Brain microvascular endothelial cell (primary cell): ENCODE measurements at places on chromosomes 3 and 15.

DNA sequence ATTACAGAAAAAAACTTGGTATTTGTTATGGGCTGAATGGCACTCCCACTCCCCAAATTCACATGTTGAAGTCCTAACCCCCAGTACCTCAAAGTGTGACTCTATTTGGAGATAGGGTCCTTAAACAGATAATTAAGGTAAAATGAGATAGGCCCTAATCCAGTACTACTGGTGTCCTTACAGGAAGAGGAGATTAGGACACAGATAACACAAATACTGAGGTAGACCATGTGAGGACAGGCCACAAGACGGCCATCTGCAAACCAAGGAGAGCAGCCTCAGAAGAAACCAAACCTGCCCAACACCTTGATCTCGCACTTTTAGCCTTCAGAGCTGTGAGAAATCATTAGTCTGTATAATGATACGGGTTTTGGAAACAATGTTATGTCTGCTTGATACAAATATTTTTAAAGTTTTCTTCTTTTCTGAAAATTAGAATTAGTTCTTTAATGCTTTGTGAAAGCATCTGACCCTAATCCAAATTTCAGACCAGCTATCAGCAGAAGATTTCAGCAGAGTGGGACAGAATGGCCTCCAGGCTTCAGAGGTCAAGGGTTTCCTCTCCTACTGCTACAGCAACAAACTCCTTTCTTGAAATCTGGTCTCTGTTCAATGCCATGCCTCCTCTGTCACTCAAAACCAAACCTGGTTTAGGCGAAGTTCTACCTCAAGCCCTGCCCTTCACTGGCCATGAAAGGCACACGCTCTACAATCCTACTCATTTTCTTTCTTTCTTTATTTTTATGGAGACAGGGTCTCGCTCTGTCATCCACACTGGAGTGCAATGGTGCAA lies 22.0 kb upstream of the HDC start:
- DNase-seq, result no peak

GRCh38 chr3:149366941-149367840 lies 10.3 kb downstream of the TM4SF1 start:
- DNase-seq, result peak; percentile 56

DNA sequence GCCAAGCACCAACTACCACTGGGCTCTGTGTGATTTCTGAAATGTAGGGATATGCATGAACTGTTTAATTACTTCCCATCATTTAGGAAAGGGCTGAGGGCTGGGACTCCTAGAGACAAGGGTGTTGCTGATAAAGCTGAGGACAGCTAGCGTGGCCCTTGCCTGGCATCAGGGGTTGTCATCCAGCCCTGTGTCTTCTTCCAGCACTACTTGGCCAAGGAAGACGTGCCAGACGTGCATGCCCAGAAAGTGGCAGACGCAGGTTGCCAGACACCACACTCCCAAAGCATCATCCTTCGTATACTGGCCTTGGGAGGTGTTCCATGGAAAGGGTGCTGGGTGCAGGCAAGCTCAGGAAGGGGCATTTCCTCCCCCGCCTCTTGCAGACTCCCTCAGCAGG lies 64.8 kb downstream of the LRIG1 start:
- no peak for DNase-seq

DNA sequence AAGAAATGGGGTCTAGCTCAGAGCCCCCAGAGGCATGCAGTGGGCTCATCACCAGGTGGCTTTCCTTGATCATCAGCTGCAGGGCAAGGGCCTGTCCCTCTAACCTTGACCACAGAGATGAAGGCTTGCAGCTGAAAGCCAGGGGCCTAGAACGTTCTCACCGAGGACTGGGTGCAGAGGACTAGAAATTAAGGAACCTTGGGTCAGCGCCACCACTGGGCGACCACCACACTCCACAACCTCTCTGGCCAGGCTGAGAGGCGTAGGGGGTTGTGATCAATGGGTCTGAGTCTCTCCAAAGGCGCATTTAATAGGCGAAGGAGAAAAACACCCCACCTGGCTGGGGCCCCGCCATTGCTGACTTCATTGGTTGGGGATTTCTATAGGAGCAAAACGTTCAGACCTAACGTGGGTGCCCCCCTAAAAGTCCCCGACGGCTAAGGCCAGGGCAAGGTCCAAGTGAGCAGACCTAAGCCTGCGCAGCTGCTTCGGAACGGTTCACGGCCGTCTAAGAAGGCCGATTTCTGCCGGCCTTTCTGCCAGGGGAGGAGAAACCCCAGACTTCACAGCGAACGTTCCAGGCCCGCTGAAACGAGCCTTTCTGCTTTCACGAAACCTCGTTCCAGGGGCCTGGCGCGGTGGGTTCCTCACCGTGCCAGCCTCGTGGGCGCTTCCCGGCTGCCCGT lies 915 bp downstream of the BCL2L10 start:
- no peak for DNase-seq

GRCh38 chr3:172285844-172286243 lies 162.4 kb downstream of the GHSR start:
- DNase-seq, result no peak
